A549 treated with CpdA at 1 μM for 4 hours (cell line): ENCODE measurements at places on chromosomes 13 and 19. TPM values are rescaled to one million over a fixed set of nuclear protein-coding genes. Genes with fewer than 3 reads are reported as not detected.

The TPGS1 gene
- 11.5 to 18.7 TPM (median 16.6 TPM) in 5 replicates for total RNA-seq

The DCAF15 gene
- 14.2 to 21.2 TPM (median 20.4 TPM) in 5 replicates for total RNA-seq

The MISP gene
- total RNA-seq: 75.0 to 98.0 TPM (median 94.7 TPM) in 5 replicates

The SLC17A7 gene
- total RNA-seq: 0.58 to 0.68 TPM (median 0.62 TPM) in 5 replicates

The GGN gene
- 0.12 to 0.36 TPM (median 0.24 TPM) in 5 replicates for total RNA-seq

The TMIGD2 gene
- not detected in 5 replicates for total RNA-seq

The SOX1 gene
- not detected in 5 replicates for total RNA-seq

The LILRB5 gene
- 0.03 to 0.06 TPM in 2 of 5 replicates, not detected in the others for total RNA-seq

The ICAM4 gene
- total RNA-seq: 0.10 to 0.20 TPM in 2 of 5 replicates, not detected in the others

The HIPK4 gene
- total RNA-seq: 0.19 to 0.41 TPM (median 0.23 TPM) in 5 replicates

The KLK6 gene
- total RNA-seq: 0.21 to 0.82 TPM (median 0.33 TPM) in 4 of 5 replicates, not detected in the other

The ERICH4 gene
- not detected in 5 replicates for total RNA-seq

The ACP7 gene
- total RNA-seq: 0.15 to 0.19 TPM (median 0.17 TPM) in 5 replicates

The METTL21C gene
- total RNA-seq: not detected in 5 replicates

The WASF3 gene
- 0.08 to 0.21 TPM (median 0.14 TPM) in 5 replicates for total RNA-seq

The ZNF568 gene
- total RNA-seq: 0.87 to 1.7 TPM (median 1.2 TPM) in 5 replicates

The ZNF135 gene
- total RNA-seq: 0.05 to 0.07 TPM in 2 of 5 replicates, not detected in the others

The LSM7 gene
- 138 to 162 TPM (median 144 TPM) in 5 replicates for total RNA-seq
